ENCODE measurements at places on chromosomes 7 and 10.

DNA sequence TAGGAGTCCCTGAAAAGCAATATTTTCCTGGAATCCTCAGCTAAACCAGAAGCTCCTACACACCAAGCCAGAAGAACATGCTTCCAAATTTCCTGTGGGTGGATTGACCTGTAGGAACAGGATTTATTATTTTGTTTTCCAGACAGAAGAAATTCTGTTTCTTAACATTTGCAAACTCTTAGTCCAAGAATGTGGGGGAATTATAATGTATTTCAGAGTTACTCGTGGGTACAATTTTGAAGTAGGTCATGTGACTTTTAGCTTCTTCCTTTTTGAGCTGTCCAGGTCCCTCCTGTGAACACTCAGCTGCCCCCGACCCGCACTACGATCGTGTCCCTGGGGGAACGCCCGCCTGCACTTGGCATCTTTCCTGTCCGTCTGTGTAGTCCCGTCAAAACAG lies 27.7 kb upstream of the VIPR2 start:
- no peak for DNase-seq
- peaks cover 8% of the 10 kb centered on the region for H3K4me1 ChIP-seq
- no peaks in the 10 kb centered on the region for H3K27me3 ChIP-seq
- no peak overlapping the region for H3K4me3 ChIP-seq

DNA sequence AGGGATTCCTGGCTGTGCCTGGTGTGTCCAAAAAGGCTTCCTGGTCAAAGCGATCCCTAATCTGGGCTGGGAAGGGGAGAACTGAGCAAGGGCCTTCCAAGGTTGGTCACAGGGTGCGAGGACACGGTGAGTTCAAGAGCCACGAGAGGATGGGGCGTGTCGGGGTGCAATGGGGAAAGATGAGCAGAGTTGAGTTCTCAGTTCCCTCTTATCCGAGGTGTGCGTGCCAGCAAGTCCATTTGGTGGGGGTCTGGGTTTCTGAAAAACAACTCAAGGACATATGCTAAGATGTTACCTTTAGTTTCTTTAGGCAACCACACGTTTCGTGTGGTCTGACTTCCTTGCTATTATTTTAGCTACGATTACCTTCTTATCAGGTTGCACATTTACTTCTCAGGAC lies 1.3 kb downstream of the ZNF775 start:
- H3K27ac ChIP-seq: no peak overlapping the region
- peaks cover 2% of the 10 kb centered on the region for H3K36me3 ChIP-seq
- no peak for DNase-seq
- no peaks in the 10 kb centered on the region for H3K27me3 ChIP-seq

- H3K27ac ChIP-seq: no peak overlapping the region
- no peaks in the 10 kb centered on the region for H3K4me1 ChIP-seq
- no peak overlapping the region for H3K4me3 ChIP-seq
- H3K27me3 ChIP-seq: no peaks in the 10 kb centered on the region
- H3K36me3 ChIP-seq: no peaks in the 10 kb centered on the region
Measured at GRCh38 chr10:23657677-23658076, 218.8 kb downstream of the OTUD1 start.

DNA sequence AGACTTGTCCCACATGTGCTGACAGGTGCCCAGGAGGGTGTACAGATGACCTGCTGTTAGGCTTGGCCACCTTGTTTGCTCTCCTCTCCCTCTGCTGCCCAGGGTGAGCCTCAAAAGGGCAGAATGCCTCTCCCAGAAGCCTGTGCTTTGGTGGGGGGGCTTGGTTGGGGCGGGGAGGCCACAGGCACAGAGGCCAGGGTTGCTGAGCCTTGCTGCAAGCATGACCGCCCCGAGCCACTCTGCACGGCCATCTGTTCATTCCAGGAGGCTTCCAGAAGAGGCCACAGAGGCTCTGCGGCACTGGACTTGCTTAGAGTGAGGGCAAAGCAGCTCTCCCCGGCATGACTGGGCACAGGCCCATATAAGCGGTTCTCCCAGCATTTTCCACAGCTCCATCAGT lies 190.8 kb downstream of the GLRX3 start:
- H3K27me3 ChIP-seq: no peaks in the 10 kb centered on the region
- no peaks in the 10 kb centered on the region for H3K36me3 ChIP-seq
- no peak for DNase-seq
- no peak overlapping the region for H3K27ac ChIP-seq
- no peak overlapping the region for H3K4me3 ChIP-seq
- H3K4me1 ChIP-seq: no peaks in the 10 kb centered on the region

- no peak overlapping the region for H3K4me3 ChIP-seq
- H3K4me1 ChIP-seq: no peaks in the 10 kb centered on the region
- H3K27me3 ChIP-seq: no peaks in the 10 kb centered on the region
- no peaks in the 10 kb centered on the region for H3K36me3 ChIP-seq
- no peak for DNase-seq
Measured at GRCh38 chr7:117408831-117409230, 18.5 kb downstream of the ASZ1 start.

DNA sequence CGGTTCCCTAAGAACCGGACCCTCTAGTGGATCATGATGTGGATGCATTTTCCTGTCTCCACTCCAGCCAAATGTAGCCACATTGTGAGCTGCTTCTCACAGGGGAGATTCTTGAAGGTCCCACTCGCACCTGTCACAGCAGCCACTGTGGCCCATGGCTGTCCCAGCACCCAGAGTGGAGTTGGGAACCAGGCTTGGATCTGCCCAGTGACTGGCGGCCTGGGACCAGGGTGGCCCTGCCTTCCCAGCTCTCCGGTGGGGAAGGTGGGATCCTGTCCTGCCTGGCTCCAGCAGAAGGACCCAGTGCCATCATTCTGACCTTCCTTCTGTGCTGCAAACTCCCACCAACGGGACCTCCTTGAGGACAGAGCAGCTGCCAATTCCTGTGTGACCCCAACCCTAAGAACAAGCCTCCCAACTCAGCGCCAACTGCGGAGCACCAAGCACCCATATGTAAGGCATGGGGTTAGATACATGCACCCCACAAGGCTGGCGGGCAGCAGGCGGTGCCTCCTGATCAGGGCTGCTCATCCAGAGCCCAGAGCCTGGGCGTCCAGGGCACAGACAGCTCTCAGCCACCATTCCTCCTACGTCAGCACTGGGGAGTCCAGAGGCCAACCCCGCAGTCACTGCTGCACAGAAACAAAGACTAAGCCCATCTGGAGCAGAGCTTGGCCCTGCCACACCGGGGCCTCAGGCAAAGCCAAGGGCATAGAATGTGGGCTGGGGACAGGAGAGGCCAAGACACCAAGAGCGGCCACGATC lies 28.8 kb downstream of the EBF3 start:
- H3K4me1 ChIP-seq: no peaks in the 10 kb centered on the region
- no peaks in the 10 kb centered on the region for H3K36me3 ChIP-seq
- no peak for DNase-seq
- H3K4me3 ChIP-seq: no peak overlapping the region

GRCh38 chr7:115953592-115954255 lies 76.8 kb downstream of the TFEC start:
- no peak for DNase-seq
- no peak overlapping the region for H3K4me3 ChIP-seq
- no peaks in the 10 kb centered on the region for H3K4me1 ChIP-seq
- H3K27ac ChIP-seq: no peak overlapping the region
- H3K36me3 ChIP-seq: no peaks in the 10 kb centered on the region

- no peaks in the 10 kb centered on the region for H3K36me3 ChIP-seq
- DNase-seq: no peak
- no peaks in the 10 kb centered on the region for H3K27me3 ChIP-seq
- no peak overlapping the region for H3K27ac ChIP-seq
- no peaks in the 10 kb centered on the region for H3K4me1 ChIP-seq
- no peak overlapping the region for H3K4me3 ChIP-seq
Measured at GRCh38 chr7:47179812-47180515, 401.9 kb downstream of the TNS3 start.

- no peak overlapping the region for H3K4me3 ChIP-seq
- peaks cover 5% of the 10 kb centered on the region for H3K4me1 ChIP-seq
- no peak for DNase-seq
- H3K27me3 ChIP-seq: peaks cover 27% of the 10 kb centered on the region
- H3K27ac ChIP-seq: no peak overlapping the region
- H3K36me3 ChIP-seq: no peaks in the 10 kb centered on the region
Measured at GRCh38 chr10:11699550-11700097, 42.6 kb upstream of the ECHDC3 start.

DNA sequence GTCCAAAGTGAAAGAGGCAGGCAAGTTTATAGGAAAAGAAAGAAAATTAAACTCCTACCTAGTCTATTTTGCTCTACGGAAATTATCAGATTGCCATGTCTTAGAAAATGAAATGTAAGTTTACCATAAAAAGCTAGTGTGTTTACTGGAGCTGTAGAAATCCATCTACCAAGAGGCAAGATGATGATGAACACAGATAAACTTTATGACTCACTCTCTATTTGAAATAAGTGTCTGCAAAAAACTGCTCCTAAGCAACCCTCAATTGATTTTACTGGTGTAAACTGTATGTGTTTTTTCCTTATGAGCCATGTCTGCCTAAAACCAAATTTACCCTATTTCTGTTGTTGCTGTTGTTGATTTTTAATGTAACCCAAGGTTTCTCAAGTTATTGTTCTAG lies 73.8 kb upstream of the TMEM106B start:
- H3K4me3 ChIP-seq: no peak overlapping the region
- peaks cover 2% of the 10 kb centered on the region for H3K36me3 ChIP-seq
- peaks cover 3% of the 10 kb centered on the region for H3K4me1 ChIP-seq
- DNase-seq: no peak

- H3K27ac ChIP-seq: no peak overlapping the region
- no peak overlapping the region for H3K4me3 ChIP-seq
- H3K4me1 ChIP-seq: no peaks in the 10 kb centered on the region
- H3K27me3 ChIP-seq: no peaks in the 10 kb centered on the region
Measured at GRCh38 chr10:112767156-112767555, 182.9 kb upstream of the TCF7L2 start.

DNA sequence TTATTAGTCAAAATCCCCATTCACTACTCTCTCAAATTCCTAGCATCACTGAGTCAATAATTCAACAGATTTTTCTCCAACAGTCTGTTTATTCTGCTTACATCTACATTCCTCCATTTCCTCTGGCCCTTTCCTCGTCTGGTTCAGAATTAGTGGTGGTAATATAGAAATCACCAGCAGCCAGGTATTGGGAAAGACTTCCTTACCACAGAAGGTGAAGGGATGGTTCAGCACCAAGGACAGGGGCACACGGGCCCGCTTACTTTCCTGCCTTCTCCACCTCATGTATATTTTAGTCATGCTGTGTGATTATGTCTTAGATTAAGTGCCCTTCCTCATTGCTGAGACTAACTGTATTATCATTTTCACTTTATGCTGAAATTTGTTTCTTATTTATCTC lies 70.4 kb upstream of the APBB1IP start:
- H3K27ac ChIP-seq: no peak overlapping the region
- H3K36me3 ChIP-seq: no peaks in the 10 kb centered on the region
- H3K27me3 ChIP-seq: peaks cover 23% of the 10 kb centered on the region
- no peak overlapping the region for H3K4me3 ChIP-seq
- H3K4me1 ChIP-seq: no peaks in the 10 kb centered on the region

DNA sequence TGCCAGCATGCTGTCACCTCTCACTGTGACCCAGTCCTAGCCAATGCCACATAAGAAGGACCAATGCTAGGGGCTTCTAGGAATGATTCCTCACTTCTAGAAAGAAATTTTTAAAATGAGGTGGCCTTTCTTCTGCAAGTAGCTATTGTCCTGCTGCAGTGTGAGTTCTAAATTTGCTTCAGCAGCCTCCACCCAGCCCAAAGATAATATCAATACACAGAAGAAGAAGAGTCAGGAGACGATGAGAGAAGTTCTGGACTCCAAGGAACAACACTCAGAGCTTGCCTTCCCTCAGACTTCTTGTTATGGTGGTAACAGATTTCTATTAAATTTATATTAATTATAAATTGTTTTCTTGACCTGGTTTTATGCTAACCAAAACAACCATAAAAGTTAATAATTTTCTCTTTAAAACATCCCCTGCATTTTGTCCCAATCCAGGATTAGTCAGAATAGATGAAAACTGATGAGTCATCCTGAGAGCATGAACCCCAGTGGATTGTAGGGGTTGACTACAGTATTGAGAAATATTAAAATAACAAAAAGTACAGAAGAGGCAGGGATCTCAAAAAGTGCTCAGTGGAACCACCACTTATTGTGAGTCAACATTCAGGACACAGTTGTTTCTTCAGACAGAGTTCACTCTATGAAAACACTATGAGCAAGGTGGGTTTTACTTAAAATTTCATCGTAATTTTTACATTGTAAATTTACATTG lies 29.6 kb upstream of the AKR1C2 start:
- no peak for DNase-seq
- no peaks in the 10 kb centered on the region for H3K36me3 ChIP-seq
- H3K27me3 ChIP-seq: no peaks in the 10 kb centered on the region
- no peak overlapping the region for H3K4me3 ChIP-seq
- no peaks in the 10 kb centered on the region for H3K4me1 ChIP-seq

Data from activated CD8-positive, alpha-beta memory T cell treated with anti-CD3 and anti-CD28 coated beads, Interleukin-2, amount 10 ng/mL, durations not matched to agents 7 days and 5 days (primary cell).